ENCODE measurements at places on chromosomes 16 and 17. TPM values are rescaled to one million over a fixed set of nuclear protein-coding genes. Genes with fewer than 3 reads are reported as not detected.

The PRAC2 gene
- total RNA-seq: not detected

GRCh38 chr16:54052271-54052670, 234.3 kb downstream of the IRX3 start:
- no peak overlapping the region for H3K27ac ChIP-seq
- H3K36me3 ChIP-seq: no peaks in the 10 kb centered on the region
- peaks cover 22% of the 10 kb centered on the region for H3K4me1 ChIP-seq
- no peak overlapping the region for H3K4me3 ChIP-seq
- no peaks in the 10 kb centered on the region for H3K27me3 ChIP-seq

DNA sequence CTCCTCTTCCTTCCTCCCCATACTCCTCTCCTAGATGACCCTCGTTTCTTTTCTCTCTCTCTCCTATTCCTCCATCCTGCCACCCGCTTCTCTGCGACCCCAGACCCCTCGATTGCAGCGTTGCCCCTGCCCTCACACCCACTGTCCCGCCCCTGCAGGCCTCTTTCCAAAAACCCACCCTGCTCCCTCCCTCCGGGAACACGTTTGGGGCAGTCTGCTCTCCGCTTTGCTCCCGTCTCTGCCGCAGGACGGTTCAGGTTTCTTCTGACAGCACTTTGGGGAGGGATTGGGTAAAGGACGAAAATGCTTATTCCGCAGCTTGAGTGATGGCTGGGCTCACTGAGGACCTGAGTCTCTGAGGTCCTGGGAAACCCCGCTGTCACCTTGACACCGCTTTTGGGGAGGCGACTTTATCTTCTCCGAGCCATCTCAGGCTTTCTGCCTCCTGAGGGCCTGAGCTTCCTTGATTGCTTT, 690 bp downstream of the NDE1 start:
- H3K27me3 ChIP-seq: no peaks in the 10 kb centered on the region
- H3K4me1 ChIP-seq: peaks cover 34% of the 10 kb centered on the region
- peak overlapping the region; percentile 86 for H3K4me3 ChIP-seq

GRCh38 chr17:71260366-71260940, 860.4 kb upstream of the SOX9 start:
- no peaks in the 10 kb centered on the region for H3K27me3 ChIP-seq
- no peaks in the 10 kb centered on the region for H3K4me1 ChIP-seq
- H3K4me3 ChIP-seq: no peak overlapping the region
- no peak overlapping the region for H3K27ac ChIP-seq
- H3K36me3 ChIP-seq: no peaks in the 10 kb centered on the region
